ENCODE measurements at places on chromosomes 7 and 10. TPM values are rescaled to one million over a fixed set of nuclear protein-coding genes. Genes with fewer than 3 reads are reported as not detected.

SCART1 gene
- total RNA-seq = 0.24 TPM

LRRN3 gene
- not detected for total RNA-seq

DMBT1 gene
- 0.05 TPM for total RNA-seq

MKI67 gene
- total RNA-seq = 73.1 TPM

LRRD1 gene
- not detected for total RNA-seq

DDC gene
- 0.96 TPM for total RNA-seq

PHKG1 gene
- total RNA-seq = 0.21 TPM

LDB3 gene
- 0.05 TPM for total RNA-seq

ZNF316 gene
- 13.3 TPM for total RNA-seq

PIP gene
- 0.28 TPM for total RNA-seq

TAS2R3 gene
- not detected for total RNA-seq

Data from A549 treated with RU486 at 1 μM for 4 hours (cell line).